ENCODE measurements at places on chromosomes 11 and 22.
A peak's percentile ranks its signal among the peaks of the same experiment; 100 is the strongest.

- DNase-seq = no peak
Observed at GRCh38 chr11:132982772-132983640, 549.3 kb downstream of the OPCML start.

DNA sequence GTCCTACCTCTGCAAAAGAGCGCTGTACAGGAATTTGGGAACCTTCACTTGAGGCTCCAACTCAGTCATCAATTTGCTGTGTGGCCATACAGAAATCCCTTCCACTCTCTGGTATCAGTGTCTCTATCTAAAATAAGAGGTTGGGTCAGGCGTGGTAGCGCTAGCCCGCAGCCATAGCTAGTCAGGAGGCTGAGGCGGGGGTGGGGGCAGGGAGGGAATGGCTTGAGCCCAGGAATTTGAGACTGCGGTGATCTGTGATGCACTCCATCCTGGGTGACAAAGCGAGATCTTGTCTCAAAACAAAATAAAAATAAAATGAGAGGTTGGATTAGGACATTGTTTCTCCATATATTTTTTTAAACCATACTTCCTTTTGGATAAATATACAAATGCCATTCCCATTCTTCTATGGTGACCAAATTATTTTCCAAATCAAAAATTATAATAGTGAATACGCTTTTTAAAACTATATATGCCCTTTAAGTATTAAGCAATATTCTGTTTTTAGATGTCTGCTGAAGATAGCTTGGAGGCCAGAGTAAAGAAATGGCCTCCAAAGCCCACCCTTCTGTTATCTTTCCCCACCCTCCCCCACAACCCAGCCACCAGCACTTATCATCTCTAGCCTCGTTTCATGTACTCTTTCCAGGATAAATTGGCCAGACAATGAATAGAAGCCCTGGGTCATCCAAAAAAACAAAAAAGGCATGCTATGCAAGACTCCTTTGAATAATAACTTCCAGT is 87.2 kb downstream of the PLEKHA7 start:
- no peak for DNase-seq

- DNase-seq = no peak
Observed at GRCh38 chr22:39444937-39445465, 11.8 kb upstream of the MGAT3 start.

GRCh38 chr11:14529951-14530350 is 9.8 kb upstream of the PSMA1 start:
- DNase-seq = no peak

GRCh38 chr11:44407211-44407996 is 97.5 kb upstream of the ALX4 start:
- DNase-seq = no peak

DNA sequence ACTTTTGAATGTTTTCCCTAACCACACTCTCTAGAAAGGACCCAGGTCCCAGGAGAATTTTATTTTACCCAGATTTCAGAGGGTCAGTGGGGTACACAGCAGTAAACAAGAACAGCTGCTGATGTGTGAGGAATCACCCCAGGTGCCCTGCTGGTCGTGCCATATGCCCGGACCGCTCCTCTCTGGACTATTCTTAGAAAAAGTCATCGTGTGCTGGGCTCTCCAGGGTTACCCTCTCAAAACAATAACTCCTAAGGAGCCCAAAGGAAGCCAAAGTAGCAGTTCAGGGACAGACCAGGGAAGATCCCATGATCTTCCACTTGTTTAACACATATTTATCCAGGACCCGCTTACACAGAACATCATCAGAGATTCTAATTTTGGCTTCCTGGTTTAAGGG is 29.7 kb downstream of the LRP4 start:
- no peak for DNase-seq

DNA sequence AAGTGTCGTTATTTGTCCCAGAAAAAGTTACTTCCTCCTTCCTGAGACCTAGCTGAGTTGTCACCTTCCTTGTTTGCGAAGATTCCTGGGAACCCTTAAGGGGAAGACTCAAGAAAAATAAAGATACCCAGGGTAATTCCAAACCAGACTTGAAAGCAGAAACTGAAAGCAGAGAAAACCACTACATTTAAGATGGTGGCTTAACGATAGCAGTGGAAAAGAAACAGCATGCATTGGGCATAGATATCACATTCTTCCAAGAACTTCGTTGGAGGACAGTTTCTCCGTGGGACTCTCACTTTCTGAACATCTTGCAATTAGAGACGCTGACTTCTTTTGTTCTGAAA is 89.1 kb downstream of the FAM76B start:
- no peak for DNase-seq

GRCh38 chr22:48076008-48076407 is 1313.6 kb downstream of the TBC1D22A start:
- DNase-seq = peak; percentile 41

DNA sequence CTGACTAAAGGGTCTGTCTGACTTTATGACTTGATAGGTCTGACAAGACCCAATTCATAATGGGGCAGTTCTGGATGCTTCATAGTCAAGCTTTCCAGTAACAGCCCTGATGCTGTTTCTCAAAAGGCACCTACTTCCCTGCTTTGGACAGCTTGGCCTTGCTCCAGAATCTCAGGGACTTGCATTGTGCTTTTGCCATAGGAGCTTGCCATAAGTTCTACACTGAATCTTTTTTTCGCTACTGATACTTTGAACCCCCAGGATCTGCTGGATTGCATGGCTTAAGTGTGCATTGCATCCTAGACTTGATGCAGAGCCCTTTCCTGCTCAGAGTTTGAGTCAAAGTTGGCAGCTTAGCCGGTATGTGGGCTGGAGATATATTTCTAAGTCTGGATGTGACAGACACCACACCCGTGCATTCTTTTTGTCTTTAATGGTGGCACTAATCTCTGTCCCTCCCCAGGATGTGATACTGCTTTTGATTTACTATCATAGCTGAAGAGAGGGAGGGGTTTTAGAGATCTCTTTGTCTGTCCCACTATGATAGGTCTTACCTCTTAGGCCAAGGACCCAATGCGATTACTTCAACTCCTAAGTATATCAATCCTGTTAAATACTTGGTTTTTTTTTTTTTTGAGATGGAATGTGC is 16.9 kb upstream of the SLC3A2 start:
- DNase-seq = no peak
